Karpas-422 (cell line): ENCODE measurements at places on chromosomes 11 and 22. TPM values are rescaled to one million over a fixed set of nuclear protein-coding genes. Genes with fewer than 3 reads are reported as not detected.

DNA sequence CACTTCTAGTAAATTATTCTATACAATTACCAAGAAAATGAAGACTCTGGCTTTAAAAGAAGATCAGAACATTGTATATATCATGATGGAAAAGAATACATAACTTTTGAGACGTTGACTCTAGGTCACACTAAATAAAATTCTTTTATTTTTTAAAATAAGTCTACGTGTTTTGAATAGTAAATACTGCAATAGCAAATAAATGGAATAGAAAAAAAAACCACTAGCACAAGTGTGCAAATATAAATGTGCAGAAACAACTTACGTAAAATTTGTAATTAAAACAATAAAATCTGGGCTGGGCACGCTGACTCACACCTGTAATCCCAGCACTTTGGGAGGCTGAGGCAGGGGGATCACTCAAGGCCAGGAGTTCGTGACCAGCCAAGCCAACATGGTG, 17.9 kb downstream of the SIK3 start:
- H3K27me3 ChIP-seq: no peaks in the 10 kb centered on the region
- DNase-seq: no peak
- no peak overlapping the region for H3K27ac ChIP-seq
- H3K4me1 ChIP-seq: no peaks in the 10 kb centered on the region
- H3K36me3 ChIP-seq: no peaks in the 10 kb centered on the region

- H3K36me3 ChIP-seq: peaks cover 30% of the 10 kb centered on the region
- H3K4me3 ChIP-seq: peak overlapping the region; percentile 97
- peak; percentile 68 for DNase-seq
- H3K4me1 ChIP-seq: peaks cover 28% of the 10 kb centered on the region
- H3K27ac ChIP-seq: peak overlapping the region; percentile 83
These were observed 612 bp downstream of the XBP1 start for GRCh38 chr22:28799606-28800307.

DNA sequence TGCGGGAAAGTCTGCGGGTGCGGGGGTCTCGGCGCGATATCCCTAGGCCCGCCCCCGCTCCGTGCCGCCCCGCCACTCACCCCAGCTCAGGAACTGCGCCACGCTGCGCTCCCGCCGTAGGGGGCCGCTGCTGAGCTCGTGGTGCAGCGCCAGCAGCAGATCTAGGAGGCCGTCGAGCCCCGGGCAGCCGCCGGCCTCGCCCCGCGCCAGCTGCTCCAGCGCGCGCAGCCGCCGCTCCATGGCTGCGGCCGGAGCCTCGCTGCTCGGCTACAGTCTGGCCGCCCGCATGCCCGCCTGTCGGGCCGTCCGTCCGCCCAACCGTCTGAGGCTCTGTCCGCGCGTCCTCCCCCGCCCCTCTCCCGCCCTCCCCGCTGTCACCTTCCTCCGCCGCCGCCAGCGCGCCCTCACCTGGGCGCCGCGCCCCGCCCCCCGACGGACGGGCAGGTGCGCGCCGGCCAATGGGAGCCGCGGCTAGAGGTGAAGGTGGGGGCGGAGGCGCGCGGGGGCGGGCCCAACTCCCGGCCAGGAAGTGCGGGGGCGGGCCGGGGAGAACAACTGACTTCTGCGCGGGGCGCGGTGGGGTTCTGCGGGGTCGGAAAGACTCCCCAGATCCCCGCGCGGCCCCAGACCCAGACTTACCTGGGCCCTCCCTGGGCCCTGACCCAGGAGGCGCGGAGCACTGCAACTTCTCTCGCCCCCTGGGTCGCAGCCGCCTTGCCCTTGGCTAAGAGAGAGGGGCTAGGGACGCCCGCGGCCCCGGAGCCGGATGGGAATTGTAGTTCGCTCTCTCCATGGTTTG, at the start of gene CDC42BPG:
Gene CDC42BPG, minus strand, starts transcription at position 324 of the 799 bp plus-strand sequence. Its CDS starts 84 bp downstream, at position 240.
- peaks cover 36% of the 10 kb centered on the region for H3K4me1 ChIP-seq
- peak; percentile 85 for DNase-seq
- H3K27ac ChIP-seq: no peak within 1 kb of the TSS
- H3K36me3 ChIP-seq: no peaks in the 10 kb centered on the region

- no peaks in the 10 kb centered on the region for H3K36me3 ChIP-seq
- no peak overlapping the region for H3K27ac ChIP-seq
- no peak overlapping the region for H3K4me3 ChIP-seq
- DNase-seq: peak; percentile 72
- H3K4me1 ChIP-seq: no peaks in the 10 kb centered on the region
These were observed 75.2 kb downstream of the ISX start for GRCh38 chr22:35140879-35141745.

GRCh38 chr22:39240831-39241793, 3.7 kb downstream of the PDGFB start:
- peak; percentile 70 for DNase-seq
- H3K36me3 ChIP-seq: no peaks in the 10 kb centered on the region
- no peak overlapping the region for H3K27ac ChIP-seq
- H3K4me3 ChIP-seq: peak overlapping the region; percentile 9; the same call in 1 of the 2 replicates
- H3K27me3 ChIP-seq: no peaks in the 10 kb centered on the region

GRCh38 chr22:44648821-44649565, 53.0 kb upstream of the PRR5 start:
- H3K4me1 ChIP-seq: no peaks in the 10 kb centered on the region
- H3K27ac ChIP-seq: no peak overlapping the region
- H3K4me3 ChIP-seq: no peak overlapping the region

GRCh38 chr22:31269892-31270579, 22.3 kb downstream of the PIK3IP1 start:
- no peak overlapping the region for H3K27ac ChIP-seq
- no peak for DNase-seq
- peaks cover 20% of the 10 kb centered on the region for H3K36me3 ChIP-seq
- no peaks in the 10 kb centered on the region for H3K27me3 ChIP-seq

GRCh38 chr11:65404210-65404609, 17.8 kb downstream of the FRMD8 start:
- peak; percentile 62 for DNase-seq
- H3K4me3 ChIP-seq: peak overlapping the region; percentile 37; the same call in 1 of the 2 replicates
- peak overlapping the region; percentile 95 for H3K27ac ChIP-seq
- H3K27me3 ChIP-seq: no peaks in the 10 kb centered on the region

DNA sequence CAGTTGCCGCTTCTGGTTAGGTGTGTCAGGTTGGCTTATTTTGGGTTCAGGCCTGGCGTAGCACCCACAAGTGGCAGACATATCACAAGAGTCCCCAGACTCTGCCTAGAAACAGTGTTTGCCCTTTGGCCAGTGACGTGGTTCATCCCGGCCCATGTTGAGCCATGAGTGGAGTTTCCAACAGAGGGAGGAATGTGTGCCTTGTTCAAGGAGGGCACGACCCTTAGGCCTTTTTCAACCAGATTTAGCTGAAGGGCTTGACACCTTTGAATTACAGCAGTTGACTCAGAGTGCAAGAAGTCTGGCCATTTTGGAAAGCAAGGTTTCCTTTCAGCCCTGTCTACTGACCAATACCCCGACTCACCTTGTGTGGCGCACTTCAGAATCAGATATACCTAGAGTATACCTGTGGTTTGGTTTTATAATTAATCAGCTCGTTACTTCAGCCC, 15.1 kb upstream of the AIFM3 start:
- DNase-seq: no peak
- peaks cover 40% of the 10 kb centered on the region; the same call in 1 of the 2 replicates for H3K36me3 ChIP-seq
- H3K4me3 ChIP-seq: no peak overlapping the region
- no peaks in the 10 kb centered on the region for H3K4me1 ChIP-seq
- no peaks in the 10 kb centered on the region for H3K27me3 ChIP-seq

DNA sequence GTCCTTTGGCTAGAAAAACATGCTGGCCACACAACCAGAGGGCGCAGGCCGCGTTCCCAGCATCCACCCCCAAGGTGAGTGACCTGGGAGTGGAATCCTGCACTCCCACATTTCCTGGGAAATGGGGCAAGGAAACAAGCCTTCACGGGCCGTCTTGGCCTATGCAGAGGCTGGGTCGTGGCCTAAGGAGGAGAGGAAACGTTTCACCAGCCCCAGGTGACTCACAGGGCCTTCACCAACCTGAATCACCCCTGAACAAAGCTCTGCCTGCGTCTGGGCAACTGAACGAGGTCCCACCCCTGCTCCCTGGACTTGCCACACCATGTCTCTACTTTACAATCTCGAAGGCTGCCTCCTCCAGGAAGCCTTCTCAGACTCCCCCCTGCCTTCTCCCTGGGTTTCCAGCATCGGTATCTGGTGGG, 13.2 kb downstream of the MYH9 start:
- H3K36me3 ChIP-seq: peaks cover 4% of the 10 kb centered on the region; the same call in 1 of the 2 replicates
- DNase-seq: no peak
- no peak overlapping the region for H3K4me3 ChIP-seq
- H3K27me3 ChIP-seq: no peaks in the 10 kb centered on the region
- H3K4me1 ChIP-seq: peaks cover 39% of the 10 kb centered on the region
- H3K27ac ChIP-seq: no peak overlapping the region

DNA sequence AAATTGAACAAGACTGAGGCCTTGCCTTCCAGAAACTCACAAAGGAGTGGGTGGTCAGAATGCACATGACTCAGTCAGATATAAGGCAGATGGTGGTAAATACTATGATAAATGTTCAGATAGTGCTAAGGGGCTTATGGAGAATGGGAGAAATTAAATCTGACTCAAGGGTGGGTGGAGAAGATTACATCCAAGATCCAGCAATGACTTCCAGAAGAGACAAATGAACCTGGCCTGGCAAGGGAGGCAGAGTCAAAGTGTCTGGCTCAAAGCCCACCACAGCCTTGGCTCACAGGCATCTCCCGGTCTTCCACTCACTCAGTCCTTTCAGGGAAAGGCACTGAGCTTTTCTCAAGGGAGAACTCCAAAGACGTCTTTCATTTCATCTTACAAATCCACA, 6.1 kb upstream of the ZBTB16 start:
- no peak for DNase-seq
- no peaks in the 10 kb centered on the region for H3K27me3 ChIP-seq
- no peak overlapping the region for H3K4me3 ChIP-seq
- H3K36me3 ChIP-seq: no peaks in the 10 kb centered on the region
- H3K27ac ChIP-seq: no peak overlapping the region

DNA sequence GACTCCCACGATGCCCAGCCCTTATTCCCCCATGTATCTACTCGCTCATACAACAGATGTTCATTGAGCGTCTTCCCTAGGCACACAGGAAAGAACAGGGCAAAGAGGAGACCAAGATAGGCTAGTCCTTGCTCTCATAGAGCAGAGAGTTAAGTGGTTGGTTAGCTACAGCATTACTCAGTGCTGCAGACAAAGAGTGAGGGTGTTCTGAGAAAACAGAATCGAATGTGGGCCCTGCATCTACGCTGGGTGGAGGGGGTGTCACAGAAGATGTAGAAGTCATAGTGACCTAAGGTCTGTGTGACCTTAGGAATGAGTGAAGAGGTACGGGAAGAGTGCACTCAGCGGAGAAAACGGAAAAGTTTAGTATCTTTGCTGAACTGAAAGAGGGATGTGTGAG, 12.3 kb downstream of the PSMD13 start:
- DNase-seq: no peak
- no peaks in the 10 kb centered on the region for H3K27me3 ChIP-seq
- no peaks in the 10 kb centered on the region for H3K4me1 ChIP-seq
- no peak overlapping the region for H3K4me3 ChIP-seq
- peaks cover 39% of the 10 kb centered on the region; the same call in 1 of the 2 replicates for H3K36me3 ChIP-seq

DNA sequence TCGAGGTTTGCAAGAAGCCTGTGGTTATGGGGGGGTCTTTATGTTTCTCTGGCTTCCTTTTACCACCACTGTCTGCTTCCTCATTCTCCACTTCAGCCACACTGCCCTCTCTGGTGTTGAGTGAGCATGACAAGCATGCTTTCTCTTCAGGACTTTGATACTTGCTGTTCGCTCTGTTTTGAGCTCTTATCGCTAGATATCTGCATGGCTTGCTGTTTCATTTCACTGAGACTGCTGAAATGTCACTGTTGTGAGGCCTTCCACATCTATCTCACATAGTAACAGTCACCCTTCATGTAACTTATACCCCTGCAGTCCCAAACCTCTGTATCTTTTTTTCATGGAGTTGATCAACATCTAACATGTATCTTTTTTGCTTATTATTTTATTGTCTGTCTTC, 59.8 kb downstream of the TMEM135 start:
- no peak overlapping the region for H3K4me3 ChIP-seq
- H3K4me1 ChIP-seq: peaks cover 3% of the 10 kb centered on the region
- peak; percentile 95 for DNase-seq
- H3K27ac ChIP-seq: no peak overlapping the region

Gene KRTAP5-2
- not detected in 2 replicates for total RNA-seq

Gene CCDC87
- 0.22 and 0.75 TPM in 2 replicates for total RNA-seq

Gene PES1
- 93.6 and 110 TPM in 2 replicates for total RNA-seq

Gene DGCR6
- 2.1 and 6.7 TPM in 2 replicates for total RNA-seq

Gene CASP4
- 23.4 and 44.7 TPM in 2 replicates for total RNA-seq

Gene XRRA1
- total RNA-seq: 29.7 and 56.3 TPM in 2 replicates

Gene SULT4A1
- total RNA-seq: not detected in 2 replicates

Gene NXPE4
- total RNA-seq: not detected in 2 replicates

Gene TECTA
- total RNA-seq: not detected in 2 replicates

Gene HTR3A
- total RNA-seq: 242 and 254 TPM in 2 replicates

Gene IGLL1
- 100 and 171 TPM in 2 replicates for total RNA-seq

Gene B3GAT1
- not detected in 2 replicates for total RNA-seq

Gene PTPRCAP
- total RNA-seq: 161 and 348 TPM in 2 replicates
